Stimulated activated naive CD4-positive, alpha-beta T cell (primary cell): ENCODE measurements at places on chromosomes 2 and 18.

DNA sequence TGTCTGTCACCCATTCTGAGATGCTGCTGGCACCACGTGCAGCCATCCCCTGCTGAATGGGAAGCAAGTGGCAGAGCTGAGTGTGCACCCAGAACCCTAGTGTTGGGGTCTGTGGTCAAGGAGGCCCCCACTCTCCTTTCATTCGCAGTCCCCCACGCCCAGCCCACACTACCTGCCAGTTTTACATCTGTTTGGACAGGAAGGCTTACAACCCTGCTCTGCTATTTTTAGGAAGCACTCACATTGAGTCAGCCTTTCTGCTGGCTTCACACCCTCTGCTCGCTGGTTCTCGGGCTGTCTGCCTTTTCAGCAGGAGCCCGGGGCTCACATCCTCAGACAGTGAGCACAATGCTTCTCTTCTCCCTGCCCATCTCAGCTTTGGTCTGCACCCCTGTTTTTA, 10.7 kb upstream of the ADCY3 start:
- no peak for DNase-seq

DNA sequence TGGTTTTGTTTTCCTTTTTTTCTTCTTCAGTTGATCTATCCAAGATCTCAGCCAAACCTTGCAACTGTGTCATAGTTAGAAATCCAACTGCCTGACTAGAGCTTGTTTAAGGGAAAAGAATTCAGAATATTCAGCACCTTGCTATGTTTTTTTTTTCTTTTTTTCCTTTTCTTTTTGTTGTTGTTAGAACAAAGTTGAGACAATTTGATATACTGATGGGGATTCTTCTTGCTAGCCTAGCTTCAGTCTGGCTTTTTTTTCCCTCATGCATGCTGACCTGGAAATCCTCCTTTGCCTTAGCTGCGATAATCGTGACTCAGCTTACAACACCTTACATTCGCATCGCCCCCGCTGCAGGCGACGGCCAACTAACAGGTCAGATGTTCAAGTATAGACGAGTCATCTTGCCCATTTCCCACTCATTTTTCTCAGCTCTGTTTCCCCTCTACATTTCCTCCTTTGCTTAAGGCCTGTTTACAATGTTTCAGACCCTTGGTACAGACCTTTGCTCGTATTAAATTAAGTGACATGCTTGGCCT, 487.2 kb upstream of the RAB12 start:
- DNase-seq = no peak

- DNase-seq = no peak
Measured at GRCh38 chr18:24043403-24043802, 28.8 kb downstream of the TTC39C start.

GRCh38 chr2:219475278-219475677, 23.4 kb upstream of the GMPPA start:
- no peak for DNase-seq

DNA sequence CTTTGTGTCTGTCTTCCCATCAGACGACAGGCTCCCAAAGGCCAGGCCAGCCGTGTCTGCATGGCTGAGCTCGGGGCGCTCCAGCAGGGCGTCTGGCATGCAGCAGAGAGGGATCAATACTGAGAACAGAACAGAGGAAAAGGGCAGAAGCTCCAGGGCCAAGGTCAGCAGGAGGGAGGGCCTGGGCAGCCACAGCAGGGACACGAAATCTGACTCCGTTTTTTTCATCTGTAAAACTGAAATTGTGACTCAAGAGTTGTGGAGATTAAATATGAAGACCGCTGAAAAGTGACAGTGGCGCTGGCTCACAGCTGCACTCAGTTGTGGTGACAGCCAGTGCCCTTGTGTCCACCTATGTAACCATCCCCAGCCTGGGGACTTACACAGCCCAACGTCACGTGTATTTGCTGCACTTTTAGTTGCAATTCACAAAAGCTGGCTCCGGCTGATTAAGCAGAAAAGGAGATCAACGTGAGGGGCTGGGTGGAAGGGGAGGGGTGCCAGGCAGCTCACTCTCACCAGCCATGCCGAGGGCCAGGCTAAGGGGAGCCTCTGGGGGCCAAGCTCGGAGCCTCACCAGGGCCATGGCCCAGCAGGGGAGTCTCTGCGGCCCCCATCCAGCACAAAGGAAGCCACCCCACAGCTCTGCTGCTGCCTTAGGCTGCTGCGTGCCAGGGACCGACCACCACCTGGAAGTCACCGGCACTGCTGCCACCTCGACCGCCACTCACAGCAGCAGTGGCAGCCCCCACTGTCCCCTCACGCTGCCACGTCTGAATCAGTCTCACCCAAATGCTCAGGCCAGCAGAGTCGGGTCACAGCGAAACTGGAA, 74.7 kb downstream of the EIPR1 start:
- DNase-seq = no peak

DNA sequence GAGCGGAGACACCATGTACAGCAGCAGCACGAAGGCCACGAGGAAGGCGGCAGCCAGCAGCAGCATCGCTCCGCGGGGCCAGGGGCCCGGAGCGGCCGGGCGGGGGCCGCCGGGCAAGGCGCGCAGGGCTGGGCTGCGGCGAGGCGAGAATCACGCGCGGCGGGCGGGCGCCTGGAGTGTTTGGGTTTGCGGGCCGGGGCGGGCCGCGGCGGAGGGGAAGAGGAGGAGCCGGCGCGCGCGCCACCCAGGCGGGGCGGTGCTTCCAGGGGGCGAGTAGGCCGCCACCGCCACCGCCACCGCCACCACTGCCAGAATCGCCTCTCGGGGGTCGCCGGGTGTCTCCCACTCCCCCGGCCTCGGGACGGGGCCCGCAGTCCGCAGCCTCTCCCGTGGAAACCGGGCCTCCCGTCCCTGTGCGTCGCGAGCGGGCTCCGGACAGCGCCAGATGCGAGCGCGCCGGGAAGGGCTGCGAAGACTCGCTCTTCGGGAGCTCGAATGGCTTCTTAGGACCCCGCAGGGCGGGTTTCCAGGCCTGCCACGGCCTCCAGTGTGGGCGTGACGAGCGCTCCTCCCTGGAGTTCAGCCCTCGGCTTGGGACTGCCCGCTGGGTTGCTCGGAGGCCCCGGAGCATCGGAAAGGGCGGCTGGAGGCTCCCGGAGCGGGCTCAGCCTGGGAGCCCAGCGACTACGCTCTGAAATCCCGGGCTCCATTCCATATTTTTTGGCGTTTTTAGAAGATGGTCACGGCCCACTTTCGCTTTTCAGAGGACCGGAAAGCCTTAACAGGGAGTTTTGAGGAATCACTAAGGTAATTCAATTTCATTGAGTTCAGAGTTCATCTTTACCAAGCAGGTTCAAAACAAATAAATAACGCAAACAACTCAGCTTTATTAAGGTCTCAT, at the start of gene KDSR:
KDSR (minus strand) TSS at position 154 of the 901 bp plus-strand sequence; CDS start at position 66, 88 bp downstream.
- DNase-seq = peak; percentile 75

- no peak for DNase-seq
Measured at GRCh38 chr2:157185476-157186227, 71.9 kb upstream of the GALNT5 start.

GRCh38 chr2:85446296-85447221, 28.0 kb downstream of the SH2D6 start:
- no peak for DNase-seq
